ENCODE measurements at places on chromosomes 11 and 22.

GRCh38 chr11:121226415-121227263 is 65.9 kb upstream of the SC5D start:
- no peak for DNase-seq

DNA sequence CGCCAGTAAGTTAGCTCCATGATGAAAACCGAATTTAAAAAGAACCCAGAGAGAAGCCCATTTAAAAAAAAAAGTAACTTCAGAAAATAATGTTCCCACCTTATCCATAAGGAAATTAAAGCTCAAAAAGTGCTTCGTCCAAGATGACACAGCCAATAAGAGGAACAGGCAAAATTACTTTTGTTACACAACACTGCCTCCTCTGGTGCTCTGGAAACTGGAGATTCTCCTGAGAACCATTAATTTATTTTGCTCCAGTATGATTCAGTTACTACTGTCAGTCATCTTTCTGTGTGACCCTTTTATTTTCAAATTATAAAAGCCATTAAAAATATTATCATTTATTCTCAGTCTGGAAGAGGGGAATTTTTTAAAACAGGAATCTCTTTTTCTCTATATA is 2.0 kb downstream of the IFT27 start:
- DNase-seq, result no peak

DNA sequence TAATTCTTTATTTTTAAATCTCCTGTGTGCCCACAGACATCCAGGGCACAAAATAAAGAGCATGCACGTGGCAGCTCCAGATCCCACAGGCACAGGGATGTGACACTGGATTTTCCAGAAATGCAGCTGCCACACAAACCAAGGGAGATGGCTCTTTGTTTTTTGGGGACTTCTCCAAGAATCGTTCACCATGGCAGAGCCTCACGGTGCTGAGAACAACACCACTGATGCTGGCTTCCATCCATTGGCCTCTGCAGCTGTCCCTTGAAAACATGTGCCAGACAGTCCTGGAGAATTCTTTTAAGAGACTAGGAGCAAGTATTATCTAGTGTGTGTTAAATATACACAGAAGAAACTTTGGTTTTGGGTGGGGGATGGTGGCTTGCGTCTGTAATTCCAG is 108.4 kb upstream of the SLC22A12 start:
- DNase-seq, result no peak

DNA sequence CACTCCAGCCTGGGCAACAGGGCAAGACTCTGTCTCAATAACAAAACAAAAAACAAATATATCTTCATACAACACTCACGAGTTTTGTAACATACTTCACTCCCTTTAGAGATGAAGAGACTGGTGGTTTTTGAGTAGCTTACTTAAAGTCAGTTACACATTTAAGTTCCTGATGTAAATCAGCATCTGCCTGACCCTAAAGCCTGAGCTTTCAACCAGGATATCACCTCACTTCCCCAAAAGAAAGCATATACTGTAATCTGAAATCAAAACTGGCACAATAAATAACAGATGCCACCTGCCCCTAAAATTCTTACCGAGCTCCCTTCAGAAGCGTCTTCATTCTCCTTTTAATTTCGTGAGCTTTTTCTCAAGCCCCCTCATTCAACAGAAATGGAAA is 31.5 kb downstream of the LARGE1 start:
- DNase-seq, result no peak

DNA sequence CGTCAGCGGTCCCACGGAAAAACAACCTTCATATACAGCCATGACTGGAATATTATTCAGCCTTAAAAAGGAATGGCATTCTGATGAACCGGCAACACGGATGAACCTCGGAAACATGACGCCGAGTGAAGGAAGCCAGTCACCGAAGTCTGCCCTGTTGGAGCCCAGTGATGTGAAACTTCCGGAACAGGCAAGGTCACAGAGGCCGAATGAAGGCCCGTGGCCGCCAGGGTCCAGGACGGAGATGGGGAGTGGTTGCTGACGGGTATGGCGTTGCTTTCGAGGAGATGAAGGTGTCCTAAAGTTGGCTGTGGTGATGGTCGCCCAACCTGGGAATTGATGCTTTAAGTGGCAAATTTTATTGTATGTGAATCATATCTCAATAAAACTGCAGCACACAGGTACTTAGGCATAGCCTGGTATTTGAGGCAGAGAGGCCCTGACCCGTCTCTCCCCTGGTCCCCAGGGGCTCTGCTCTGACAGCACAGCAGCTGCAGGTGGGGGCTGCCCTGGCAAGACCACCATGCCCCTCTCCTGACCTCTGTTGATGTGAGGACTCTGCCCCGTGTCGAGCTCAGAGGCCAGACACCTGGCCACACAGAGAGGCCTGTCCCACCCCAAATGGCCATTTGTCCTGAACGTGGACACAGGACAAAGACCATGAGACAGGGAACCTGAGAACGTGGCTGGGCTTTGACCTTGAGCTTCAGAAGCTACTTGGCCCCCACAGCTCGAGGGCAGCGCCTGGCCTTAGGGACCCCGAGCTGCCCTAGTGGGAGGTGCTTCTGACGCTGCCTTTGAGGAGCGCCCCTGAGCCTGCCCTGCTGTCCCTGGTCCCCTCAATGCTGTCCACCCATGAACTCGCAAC is 1090.8 kb downstream of the BRD1 start:
- no peak for DNase-seq

DNA sequence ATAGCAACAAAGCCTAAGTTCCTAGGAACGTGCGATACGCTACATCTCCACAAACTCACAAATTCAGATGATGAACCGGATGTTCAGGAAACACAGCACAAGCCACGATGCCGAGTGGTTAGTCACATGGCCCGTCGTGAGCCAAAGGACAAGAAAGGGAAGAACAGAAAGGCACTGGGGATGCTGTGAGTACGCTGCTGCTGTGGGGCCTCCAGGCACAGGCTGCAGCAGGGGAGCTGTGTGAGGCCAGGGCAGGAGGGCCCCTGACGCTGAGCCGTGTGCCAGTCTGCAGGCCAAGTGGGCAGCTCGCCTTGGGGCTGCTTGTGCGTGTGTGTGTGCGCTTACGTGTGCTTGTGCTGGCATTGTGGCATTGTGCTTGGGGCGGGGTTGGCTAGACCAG is 89.4 kb downstream of the CTTN start:
- no peak for DNase-seq

DNA sequence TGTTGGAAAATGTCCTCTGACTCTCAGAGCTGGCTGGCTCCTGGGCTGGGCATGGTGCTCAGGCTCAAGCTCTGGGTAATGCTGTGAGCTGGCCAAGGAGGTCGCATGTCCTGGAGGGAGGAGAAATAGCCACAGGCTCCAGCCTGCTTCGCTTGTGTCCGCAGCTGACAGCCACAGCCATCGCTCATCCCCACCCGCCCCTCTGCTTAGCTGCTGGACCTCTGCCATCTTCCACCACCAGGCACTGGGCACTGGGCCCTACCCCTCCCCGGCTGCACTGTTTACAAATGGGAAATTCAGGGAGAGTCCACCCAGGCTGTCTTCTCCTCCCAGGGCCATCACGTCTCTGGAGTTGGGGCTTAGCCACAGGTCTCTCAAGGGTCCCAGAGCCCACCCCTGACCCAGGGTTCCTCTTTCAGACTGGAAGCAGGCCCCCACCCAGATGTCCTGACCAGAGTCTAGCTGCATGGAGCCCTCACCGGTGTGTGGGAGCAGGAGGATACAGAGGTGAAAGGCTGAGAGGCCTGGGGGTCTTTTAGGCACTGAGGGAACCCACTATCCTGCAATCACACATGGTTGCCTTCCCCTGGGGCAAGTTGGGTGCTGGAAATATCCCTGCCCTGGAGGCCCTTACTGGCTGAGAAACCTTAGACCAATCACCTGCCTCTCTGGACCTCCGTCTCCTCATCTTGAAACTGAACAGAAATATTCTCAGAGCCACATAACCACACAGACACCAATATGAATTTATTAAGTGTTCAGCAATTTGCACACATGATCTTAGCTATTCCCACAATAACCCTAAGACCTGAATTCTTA is 62.7 kb downstream of the CD82 start:
- DNase-seq, result peak; percentile 83

GRCh38 chr11:126647735-126648134 is 292.2 kb downstream of the ST3GAL4 start:
- no peak for DNase-seq

- no peak for DNase-seq
These were observed 14.4 kb upstream of the ST3GAL4 start for GRCh38 chr11:126340960-126341606.

GRCh38 chr11:82858556-82859091 is 41.6 kb downstream of the PRCP start:
- no peak for DNase-seq

DNA sequence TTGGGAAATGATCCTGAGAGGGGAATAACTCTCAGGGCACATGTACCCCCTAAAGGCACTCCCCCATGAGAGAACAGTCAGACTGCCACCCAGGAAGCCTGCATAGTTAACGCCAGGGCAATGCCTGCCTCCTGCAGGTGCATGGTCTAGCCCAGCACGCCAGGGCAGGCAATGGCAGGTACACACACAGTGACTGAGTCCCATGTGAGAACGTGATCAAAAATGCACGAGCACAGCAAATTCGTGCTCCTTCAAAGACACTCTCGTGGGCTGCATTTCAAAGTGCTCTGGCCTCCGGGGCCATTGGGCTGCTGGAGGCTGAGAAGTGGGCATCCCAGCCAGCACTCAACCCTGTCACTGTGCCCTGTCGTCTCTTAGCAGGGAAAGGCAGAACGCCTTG is 79.7 kb downstream of the SHANK2 start:
- DNase-seq, result no peak

GRCh38 chr11:89484896-89485295 is 6.3 kb downstream of the NOX4 start:
- no peak for DNase-seq

DNA sequence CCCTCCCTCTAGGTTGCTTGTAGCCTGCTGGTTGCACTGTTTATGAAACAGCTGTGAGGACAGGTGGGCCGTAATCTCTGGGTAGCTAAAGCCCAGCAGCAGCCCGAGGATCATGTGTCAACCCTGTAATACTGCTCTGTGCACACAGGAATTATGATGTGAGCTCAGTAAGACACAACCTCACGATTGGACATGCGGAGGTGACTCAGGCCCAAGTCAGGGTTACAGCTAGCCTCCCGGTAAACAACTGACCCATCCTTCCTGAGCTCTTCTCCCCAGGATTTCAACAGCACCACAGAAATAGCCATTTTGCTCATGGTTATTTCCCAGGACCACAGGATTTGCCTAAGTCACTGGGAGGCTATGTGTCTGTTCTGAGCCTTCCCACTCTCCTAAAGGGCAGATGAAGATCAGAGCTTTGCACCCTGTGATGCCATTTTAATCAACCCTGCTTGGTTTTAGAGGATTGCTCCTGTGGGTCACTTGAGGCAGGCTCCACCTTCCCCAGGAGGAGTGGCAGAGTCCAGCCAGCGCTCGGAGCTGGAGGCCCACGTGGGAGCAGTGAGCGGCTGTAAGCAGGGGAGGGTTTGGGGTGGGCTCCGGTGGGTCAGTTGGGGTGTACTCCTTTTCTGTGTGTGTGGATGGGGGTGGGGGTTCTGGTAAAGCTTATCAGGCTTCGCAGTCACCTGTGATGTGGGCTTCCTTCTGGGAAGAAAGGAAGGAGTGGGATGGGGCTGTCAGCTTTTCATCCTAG is at the start of gene AMPD3:
TSS of gene AMPD3 (plus strand) at position 387 of the 754 bp plus-strand sequence. CDS start 6,256 bp downstream, outside the sequence.
- peak; percentile 24 for DNase-seq

GRCh38 chr11:113350336-113351067 is 36.1 kb downstream of the TTC12 start:
- DNase-seq, result peak; percentile 70

DNA sequence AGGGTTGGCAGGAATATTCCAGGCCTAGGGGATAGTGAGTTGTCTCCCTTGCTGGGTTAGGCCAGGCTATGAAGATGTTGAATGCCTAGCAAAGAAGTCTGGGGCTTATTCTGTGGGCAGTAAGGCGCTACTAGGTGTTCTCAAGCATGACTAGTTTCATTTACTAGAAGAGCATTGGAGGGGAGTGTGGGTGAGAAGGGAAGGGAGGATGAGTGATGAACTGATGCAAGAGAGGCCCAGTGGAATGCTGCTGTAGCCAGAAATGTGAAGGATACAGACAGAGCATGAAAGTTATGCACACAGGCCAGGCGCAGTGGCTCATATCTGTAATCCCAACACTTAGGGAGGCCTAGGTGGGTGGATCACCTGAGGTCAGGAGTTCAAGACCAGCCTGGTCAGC is 33.5 kb downstream of the POU2F3 start:
- no peak for DNase-seq

- no peak for DNase-seq
These were observed 20.2 kb downstream of the RTN4RL2 start for GRCh38 chr11:57480409-57481137.

- peak; percentile 36 for DNase-seq
These were observed 904.5 kb downstream of the DLG2 start for GRCh38 chr11:84722583-84723108.

GRCh38 chr22:24434471-24435322 is 7.3 kb downstream of the ADORA2A start:
- no peak for DNase-seq

- peak; percentile 84 for DNase-seq
These were observed 1.8 kb upstream of the CCND1 start for GRCh38 chr11:69638941-69639681.

GRCh38 chr22:44823396-44823795 is 71.0 kb downstream of the ARHGAP8 start:
- DNase-seq, result no peak

DNA sequence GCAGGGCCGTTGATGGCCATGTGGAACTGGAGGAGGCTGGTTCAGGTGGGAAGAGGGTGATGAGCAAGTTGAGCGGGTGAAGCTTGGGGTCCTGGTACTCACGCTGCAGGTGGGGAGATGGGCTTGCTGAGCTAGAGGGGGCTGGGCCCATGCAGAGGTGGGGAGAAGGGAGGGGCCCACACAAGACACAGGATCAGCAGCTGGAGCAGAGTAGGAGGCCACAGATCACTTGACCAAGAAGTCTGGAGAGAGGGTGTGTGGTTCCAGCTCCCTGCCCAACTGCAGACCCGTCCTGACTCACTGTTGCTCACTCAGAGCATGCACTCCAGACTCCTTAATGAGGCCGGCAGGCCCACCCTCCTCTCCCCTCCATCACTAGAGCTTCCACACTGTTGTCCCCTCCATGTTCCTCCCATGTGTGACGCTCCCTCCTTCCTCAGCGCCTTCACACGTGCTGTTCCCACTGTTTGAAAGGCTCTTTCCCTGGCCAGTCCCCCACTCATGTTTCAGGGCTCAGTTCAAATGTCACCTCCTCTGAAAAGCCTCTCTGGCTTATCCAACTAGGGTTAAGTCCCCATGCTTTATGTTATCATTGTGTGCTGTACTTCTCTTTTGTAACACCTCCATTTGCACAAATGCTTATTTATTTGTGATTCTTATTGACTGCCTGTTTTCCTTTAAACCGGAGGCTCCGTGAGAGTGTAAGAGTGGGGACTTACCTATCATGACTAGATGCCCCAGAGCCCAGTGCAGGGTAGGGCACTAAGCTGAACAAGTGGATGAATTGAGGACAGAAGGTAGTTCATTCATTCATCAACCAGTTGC is 2.3 kb downstream of the CCDC86 start:
- DNase-seq, result no peak

GRCh38 chr22:28231441-28231840 is 312.4 kb upstream of the PITPNB start:
- no peak for DNase-seq

GRCh38 chr22:22682807-22683667 is 38.6 kb downstream of the GGTLC2 start:
- DNase-seq, result no peak

GRCh38 chr11:121741761-121742361 is 289.1 kb upstream of the SORL1-AS1 start:
- DNase-seq, result no peak

Measured in SHP77 treated with DMSO at 0.1 percent for 48 hours (cell line).